ENCODE measurements at places on chromosomes 1 and 21. TPM values are rescaled to one million over a fixed set of nuclear protein-coding genes. Genes with fewer than 3 reads are reported as not detected.

OLFML2B gene
- total RNA-seq, result 0.53 TPM

CFHR1 gene
- total RNA-seq, result not detected

CD34 gene
- 307 TPM for total RNA-seq

GJA4 gene
- 62.1 TPM for total RNA-seq

DNA sequence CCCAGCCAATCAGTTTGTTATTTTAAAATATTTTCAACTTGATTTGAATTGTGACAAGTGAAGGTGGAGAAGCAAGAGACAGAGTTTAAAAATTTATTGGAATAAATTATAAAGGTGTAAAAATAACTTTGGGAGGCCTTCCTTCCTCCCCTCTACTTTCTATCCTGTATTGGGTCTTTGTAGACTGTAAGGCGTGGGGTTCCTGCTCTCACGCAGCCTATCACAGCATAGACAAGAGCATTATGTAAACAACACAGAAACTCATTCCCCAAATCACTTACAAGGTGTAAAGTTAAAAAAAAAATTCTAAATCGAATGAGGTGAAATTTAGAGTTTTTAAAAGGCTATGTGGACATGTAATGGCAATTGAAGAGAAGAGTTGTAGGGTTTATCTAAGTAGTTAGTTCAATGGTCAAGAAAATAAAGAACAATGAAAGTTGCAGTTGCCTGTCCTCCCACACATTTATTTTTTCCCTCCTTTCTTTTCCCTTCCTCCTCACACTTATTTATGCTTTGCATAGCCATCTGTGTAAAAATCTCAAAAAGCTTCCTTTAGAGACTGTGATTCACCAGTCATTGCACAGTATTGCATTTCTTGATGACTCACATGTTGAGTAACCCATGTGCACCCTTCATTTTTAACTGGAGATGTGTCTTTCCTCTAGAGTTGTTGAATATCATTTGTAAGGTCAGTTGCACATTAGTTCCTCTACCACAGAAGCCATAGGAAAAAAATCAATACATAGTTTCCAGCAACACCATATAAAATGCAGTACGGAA, 242.2 kb downstream of the PTPRC start:
- DNase-seq, result no peak

DNA sequence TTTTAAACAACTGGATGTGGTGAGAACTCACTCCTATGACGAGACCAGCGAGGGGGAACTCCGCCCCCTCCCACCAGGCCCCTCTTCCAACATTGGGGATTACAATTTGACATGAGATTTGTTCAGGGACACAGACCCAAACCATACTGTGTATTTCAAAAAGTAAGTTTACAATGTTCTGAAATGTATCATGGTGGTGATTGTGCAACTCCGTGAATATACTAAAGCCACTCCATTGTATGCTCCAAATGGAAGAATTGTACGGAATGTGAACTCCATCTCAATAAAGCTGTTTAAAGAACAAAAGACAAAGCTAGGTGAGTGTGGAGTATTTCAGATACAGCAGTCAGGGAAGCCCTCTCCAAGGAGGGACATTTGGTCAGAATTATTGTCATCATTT, 432.1 kb upstream of the VAMP3 start:
- DNase-seq, result no peak

GRCh38 chr1:54575161-54575560, 27.1 kb downstream of the ACOT11 start:
- no peak for DNase-seq

GRCh38 chr1:61980561-61980960, 214.1 kb upstream of the L1TD1 start:
- no peak for DNase-seq

DNA sequence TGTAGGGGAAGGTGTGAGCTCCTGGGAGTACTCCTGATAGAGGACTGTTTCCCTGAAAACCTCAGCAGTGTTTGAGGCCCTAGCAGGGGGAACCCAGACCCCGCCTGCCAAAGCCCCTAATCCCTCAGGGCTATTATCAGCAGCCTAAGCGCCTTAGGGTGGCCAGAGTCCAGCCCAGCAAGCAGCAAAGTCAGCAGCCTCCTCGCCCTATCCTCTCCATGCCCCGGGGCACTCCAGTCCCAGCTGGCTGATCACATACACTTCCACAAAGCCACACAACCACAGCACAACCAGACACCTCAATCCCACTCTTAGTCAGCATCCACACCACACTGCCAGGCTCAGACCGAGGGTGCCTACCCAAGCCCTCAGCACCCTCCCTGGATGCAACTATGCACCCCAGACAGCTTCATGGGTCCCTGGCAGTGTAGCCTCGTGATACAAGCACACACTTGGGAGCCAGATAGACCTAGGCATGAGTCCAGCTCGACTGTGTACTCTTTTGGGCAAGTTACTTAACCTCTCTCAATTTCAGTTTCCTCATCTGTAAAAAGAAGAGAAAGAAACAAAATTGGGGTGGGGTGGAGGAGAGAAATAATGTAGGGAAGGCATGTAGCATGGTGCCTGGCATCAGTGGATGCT, 7.1 kb downstream of the IGSF9 start:
- no peak for DNase-seq

DNA sequence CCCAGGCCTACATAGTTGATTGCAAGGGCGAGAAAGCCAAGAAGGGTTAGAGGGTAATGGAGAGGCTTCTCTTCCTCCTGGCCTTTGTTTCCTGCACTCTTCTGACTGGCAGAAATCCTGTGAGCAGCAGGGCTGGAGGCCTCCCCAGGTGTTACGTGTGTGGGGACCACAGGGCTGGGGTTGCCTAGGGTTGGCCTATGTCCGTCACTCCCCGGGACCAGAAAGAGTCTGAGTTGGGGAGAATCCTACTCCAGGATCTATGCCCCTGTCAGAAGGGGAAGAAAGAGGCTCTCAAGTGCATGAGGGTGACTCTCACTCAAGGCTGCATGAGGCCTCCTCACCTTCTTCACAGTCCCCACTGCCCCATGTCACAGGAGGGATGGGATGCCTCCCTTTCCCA, 38.5 kb downstream of the IGFN1 start:
- no peak for DNase-seq

- no peak for DNase-seq
These were observed 3.2 kb downstream of the SH2D5 start for GRCh38 chr1:20729155-20729931.
